Activated T-cell treated with anti-CD3 and anti-CD28 coated beads, Interleukin-2, amount 50 U/mL, for 1 hour (primary cell): ENCODE measurements at places on chromosomes 2 and 18.

GRCh38 chr2:165582863-165583506 lies 113.5 kb downstream of the CSRNP3 start:
- DNase-seq, result no peak

DNA sequence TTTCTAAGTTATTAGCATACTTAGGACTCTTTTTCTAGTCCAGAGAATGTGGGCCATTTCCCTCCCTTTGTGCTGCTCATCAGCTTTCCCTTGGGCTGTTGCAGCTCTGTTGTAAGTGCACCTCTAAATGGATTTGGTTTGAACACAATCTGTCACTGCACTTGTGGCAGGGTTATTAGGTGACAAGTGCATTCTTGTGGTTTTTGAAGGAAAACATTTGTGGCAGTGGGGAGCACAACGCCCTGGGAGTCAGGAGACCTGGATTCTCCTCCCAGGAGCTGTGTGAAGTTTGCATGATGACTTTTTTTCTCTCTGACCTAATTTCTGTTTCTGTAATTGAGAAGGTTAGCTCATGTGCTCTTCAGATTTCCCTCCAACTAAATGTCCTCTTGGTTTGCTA lies 630.9 kb upstream of the FAM98A start:
- DNase-seq, result no peak

DNA sequence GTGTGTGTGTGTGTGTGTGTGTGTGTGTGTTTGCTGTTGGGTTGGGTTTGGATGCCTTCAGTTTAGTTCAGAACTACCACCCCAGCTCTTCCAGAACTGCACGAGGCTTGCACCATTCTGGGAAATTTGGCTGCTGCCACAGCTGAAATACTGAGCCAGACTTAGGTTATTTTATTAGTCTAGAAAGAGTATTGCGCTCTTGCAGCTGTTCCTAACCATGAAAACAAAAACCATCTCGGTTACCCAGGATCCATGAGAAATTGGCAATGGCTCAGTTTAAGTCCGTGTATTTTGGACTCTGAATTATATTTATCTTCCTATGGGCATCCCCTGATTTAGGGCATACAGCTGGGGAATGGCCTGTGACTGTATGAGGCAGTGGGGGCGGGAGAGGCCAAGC lies 83.2 kb downstream of the TANC1 start:
- DNase-seq, result no peak

DNA sequence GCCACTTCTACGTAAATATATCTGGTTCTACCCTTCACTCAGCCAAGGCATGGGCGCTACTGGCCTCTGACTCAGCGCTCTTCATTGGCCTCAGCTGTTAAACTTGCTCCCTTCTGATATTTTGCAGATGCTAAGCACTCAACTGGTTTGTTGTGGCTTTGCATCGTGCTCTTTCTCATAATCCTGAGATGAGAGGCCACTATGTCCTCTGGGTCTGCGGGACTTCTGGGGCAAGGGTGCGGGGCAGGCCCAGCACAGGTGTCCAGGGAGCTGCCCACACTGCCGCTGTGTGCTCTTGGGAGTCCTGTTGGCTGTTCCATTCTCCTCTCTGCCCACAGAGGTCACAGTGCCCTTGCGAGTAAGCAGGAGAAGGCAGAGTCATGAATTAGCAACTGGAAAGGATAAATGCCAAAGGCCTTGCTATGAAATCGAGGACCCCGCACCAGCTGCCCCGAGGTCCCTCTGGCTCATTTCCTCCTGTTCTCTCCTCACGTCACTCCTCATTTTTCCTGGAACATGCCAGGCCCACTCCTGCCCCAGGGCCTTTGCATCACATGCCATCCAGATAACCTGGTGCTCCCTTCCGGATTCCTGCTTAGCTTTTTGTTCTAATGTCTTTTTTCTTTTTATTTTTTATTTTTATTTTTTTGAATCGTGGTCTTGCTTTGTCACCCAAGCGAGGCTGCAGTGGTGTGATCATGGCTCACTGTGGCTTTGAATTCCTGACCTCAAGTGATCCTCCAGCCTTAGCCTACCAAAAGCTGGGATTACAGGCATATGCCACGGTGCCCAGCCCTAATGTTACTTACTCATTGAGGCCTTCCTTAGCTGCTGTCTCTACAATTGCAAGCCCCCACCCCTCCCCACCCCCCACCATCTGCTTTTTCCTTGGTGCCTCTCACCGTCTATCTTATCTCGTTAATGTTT lies 34.9 kb upstream of the MAT2A start:
- DNase-seq, result no peak

- DNase-seq, result no peak
These were observed 45.9 kb downstream of the WIPF1 start for GRCh38 chr2:174551697-174552096.

- no peak for DNase-seq
These were observed 58.2 kb downstream of the ACKR3 start for GRCh38 chr2:236627841-236628240.

GRCh38 chr2:23718931-23719700 lies 207.8 kb downstream of the ATAD2B start:
- no peak for DNase-seq

DNA sequence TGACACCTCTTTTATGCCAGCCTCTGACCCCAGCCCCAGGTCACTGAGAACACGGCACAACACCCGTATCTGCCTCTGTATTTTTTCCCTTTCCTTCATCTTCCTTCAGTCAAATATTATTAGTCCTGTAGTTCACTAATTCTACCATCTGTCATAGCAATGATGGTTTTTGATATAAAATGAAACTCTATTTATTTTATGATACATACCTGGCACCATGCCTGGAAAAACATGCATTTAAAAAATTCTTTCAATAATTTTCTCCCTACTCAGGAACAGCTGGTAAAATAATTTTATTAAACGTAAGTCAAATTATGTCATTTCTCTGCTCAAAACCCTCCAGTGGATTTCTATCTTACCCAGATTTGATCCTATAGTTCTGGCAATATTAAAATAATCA lies 224.7 kb downstream of the CDH7 start:
- DNase-seq, result no peak

DNA sequence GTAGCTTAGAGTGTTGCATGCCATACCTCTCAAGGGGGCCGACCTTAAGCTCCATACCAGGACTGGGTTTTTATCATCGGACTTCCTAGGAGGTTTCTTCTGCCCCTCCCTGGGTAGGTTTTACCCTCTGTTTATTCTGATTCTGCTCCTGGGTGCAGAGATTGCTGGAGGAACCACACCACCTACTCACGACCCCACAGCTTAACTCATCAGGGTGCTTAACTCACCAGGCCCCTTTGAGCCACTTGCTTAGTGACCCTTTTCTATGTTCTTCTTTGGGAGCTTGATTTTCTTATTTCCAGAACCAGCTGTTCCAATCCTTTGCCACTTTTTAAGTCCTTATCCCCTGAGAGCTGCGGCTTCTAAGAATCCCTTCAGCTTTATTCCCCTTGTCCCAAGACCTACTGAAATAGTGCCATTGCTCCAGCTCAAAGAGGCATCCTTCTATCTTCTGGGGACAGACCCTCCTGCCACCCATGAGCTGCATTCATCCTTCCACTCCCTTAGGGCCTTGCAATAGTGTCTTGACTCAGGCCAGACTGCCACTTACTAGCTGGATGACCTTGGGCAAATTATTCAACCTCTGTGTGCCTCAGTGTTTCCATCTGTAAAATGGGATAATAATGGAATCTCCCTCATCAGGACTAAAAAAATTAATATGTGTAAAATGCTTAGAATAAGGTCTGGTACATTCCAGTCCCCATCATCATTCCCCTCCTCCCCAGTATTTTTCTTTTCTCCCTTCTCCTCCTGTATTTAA lies 5.8 kb downstream of the OXER1 start:
- no peak for DNase-seq

GRCh38 chr18:3845161-3845560 lies 395.2 kb downstream of the TGIF1 start:
- no peak for DNase-seq

DNA sequence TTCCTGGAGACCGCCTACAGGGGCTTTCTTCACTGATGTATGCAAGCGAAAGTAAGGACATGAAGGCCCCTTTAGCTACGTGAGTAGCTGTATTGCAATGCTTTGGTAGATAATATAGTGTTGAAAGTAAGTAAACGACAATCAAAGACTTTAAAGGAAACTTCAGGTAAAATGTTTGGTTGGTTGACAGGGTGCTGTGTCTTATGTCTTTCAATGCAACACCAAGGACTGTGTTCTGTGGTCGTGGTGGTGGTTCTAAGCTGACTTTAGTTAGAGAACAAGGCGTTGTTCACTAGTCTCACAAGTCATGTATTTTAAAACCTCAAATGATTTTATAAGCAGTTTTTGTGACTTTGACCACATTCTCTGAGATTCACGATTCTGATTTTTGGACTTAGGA lies 58.0 kb upstream of the CABYR start:
- no peak for DNase-seq

DNA sequence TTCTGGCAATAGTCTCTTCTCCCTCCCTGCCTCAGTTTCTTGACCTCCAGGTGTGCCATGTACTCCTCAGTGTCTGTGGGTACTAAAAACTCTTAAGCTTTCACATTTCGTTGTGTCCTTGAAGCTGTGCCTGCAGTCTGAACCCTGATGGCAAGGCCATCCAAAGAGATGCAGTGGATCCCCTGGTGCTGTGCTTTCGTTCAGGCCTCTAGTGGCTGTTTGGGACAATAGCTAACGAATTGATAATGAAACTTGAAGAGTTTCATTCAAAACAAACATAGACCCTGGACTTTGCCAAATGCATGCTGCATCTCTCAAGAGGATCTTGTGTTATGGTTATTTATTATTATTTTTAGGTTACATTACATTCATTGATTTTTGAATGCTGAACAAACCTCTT lies 523.1 kb upstream of the FSIP2 start:
- DNase-seq, result no peak

- no peak for DNase-seq
These were observed 6.4 kb downstream of the ADCYAP1 start for GRCh38 chr18:911025-911424.

- DNase-seq, result no peak
These were observed 102.1 kb downstream of the SNTG2 start for GRCh38 chr2:1052771-1053191.

DNA sequence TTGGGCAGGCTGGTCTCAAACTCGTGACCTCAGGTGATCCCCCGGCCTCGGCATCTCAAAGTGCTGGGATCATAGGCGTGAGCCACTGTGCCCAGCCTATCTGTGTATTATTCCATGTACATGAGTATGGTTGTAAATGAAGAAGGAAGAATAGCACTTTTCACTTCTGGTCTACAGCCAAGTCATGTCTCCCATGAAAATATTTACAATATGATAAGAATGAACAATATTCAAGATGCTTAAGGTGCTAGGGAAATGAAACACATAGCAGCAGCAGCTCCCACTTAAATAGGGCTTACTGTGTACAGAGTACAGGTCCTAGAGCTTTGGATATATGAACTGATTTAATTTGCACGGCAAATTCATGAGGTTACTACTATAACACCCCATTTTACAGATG lies 70.3 kb upstream of the COL5A2 start:
- no peak for DNase-seq

GRCh38 chr2:7962161-7962560 lies 719.7 kb upstream of the ID2 start:
- no peak for DNase-seq

GRCh38 chr18:41075212-41075611 lies 879.8 kb upstream of the PIK3C3 start:
- DNase-seq, result no peak

DNA sequence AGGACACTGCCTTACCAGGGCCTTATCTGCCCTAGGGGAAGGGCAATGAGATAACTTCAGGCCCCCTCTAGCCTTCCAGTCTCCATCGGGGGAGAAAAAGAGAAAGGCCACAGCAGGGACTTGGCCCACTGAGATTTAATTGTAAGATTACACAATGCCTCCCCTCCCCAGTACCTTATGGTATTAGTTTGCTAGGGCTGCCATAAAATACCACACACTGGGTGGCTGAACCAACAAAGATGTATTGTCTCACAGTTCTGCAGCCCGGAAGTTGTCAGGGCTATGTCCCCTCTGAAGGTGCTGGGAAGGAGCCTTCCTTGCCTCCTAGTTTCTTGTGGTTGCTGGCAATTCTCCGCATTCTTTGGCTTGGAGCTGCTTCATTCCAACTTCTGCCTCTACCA lies 34.8 kb upstream of the SPATA3 start:
- no peak for DNase-seq

- no peak for DNase-seq
These were observed 84.7 kb downstream of the GATA6 start for GRCh38 chr18:22254088-22254487.

- DNase-seq, result no peak
These were observed 273.3 kb downstream of the GBX2 start for GRCh38 chr2:235894839-235895238.

- no peak for DNase-seq
These were observed 88.3 kb upstream of the SNTG2 start for GRCh38 chr2:862355-862687.

GRCh38 chr2:201004370-201004769 lies 40.9 kb upstream of the ORC2 start:
- no peak for DNase-seq

- DNase-seq, result no peak
These were observed 388.1 kb upstream of the ACVR2A start for GRCh38 chr2:147456779-147457178.

- no peak for DNase-seq
These were observed 59.4 kb downstream of the HK2 start for GRCh38 chr2:74893332-74893731.

- no peak for DNase-seq
These were observed 30.3 kb upstream of the NEMP2 start for GRCh38 chr2:190564838-190565237.

DNA sequence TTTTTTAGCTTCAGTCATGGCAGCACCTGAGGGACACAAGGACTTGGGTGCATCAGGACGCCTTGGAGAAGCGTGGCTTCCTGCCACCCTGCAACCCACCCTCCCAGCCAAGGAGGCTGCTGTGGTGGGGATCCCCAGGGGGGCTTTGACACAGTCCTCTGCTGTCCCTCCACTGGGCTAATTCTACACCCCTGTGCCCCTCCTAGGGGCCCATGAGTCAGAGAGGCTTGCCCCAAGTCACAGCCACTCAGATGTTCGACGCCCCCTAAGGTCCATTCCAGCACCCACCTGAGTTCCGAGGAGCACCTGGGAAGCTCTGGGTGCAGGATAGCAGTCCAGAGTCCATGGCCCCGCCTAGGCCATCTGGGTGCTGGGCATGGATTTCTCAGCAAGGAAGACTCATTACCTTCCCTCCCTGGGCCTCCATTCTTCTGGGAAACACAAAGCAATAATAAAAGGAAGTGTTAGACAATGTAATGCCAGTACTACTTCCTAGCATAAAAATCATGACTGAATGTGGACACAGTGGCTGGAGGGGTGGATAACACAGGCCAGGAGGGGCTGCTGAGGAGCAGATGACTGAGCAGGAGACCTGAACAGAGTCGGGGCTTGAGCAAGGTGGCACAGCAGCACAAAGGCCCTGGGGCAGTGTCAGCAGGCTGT lies 3.7 kb downstream of the ALPG start:
- DNase-seq, result no peak

GRCh38 chr2:69742322-69742952 lies 503 bp downstream of the ANXA4 start:
- no peak for DNase-seq

- no peak for DNase-seq
These were observed 155.2 kb downstream of the IRS1 start for GRCh38 chr2:226644399-226644865.
